NCI-H226 (cell line): ENCODE measurements at places on chromosomes 2 and 18.
A peak's percentile ranks its signal among the peaks of the same experiment; 100 is the strongest.

DNA sequence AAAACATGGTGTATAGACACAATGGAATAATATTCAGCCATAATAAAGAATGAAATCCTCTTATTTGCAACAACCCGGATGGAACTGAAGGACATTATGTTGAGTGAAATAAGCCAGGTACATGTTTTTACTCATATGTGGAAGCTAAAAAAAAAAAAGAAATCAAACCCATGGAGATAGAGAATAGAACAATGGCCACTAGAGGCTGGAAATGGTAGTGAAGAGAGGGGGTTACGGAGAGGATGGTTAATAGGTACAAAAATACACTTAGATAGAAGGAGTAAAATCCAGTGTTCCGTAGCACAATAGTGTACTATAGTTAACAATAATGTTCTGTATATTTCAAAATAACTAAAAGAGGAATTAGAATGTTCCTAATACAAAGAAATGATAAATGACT lies 12.8 kb upstream of the KIAA2012 start:
- DNase-seq = no peak

DNA sequence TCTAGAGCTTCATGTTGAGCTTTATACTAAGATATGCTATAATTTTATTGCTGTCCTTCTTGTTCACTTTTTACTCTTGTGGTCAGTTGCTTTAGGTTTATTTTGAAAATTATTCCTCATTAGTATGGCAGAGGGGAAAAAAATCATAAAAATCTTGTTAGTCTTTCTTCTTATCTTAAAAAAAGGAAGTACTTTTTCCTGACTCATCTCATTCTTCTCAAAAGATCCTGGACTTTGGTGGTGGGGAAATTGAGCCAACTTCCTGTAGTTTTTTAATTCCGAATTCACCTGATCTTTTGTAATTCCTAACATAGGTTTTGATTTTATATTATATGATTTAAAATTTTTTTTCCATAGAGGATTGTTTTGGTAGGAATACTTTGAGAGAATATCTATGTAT lies 3.8 kb downstream of the SLC4A1AP start:
- DNase-seq = no peak

- no peak for DNase-seq
These were observed 234.5 kb downstream of the PARD3B start for GRCh38 chr2:204779771-204780170.

DNA sequence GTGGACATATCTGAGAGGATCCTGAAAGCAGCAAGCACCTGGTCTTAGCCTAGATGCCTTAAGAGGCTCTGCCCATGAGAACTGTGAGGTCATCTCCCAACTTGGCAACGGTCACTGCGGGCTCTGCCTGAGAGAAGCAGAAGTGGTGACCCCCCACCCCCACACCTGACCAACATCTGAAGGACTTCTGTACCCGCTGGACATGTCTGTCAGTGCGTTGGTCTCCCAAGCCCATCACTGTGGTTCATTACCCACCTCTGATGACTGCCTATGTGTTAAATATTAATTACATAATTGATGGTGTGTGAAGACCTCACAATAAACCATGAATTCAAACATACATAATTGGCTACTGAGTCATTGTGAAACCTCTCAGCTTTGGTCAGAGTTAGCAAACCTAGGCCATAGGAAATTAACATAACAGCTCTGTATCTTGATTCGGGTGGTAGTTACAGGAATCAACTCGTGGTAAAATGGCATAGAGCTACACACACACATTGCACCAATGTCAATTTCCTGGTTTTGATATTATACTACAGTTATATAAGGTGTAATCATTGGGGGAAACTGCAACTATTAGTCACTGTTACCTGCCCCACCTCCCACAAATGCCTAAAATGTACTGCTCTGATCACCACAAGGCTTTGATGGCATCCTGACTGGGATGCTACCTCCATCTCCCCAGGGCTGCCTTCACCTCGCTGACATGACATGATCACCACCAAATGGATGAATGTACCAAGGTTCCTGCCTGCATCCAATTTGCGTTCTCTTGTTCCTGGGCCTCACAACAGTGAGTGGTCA lies 4.3 kb upstream of the GALNT1 start:
- DNase-seq = no peak

GRCh38 chr2:213087040-213087439 lies 64.4 kb downstream of the IKZF2 start:
- DNase-seq = no peak

GRCh38 chr18:41703744-41704530 lies 251.1 kb upstream of the PIK3C3 start:
- DNase-seq = no peak

DNA sequence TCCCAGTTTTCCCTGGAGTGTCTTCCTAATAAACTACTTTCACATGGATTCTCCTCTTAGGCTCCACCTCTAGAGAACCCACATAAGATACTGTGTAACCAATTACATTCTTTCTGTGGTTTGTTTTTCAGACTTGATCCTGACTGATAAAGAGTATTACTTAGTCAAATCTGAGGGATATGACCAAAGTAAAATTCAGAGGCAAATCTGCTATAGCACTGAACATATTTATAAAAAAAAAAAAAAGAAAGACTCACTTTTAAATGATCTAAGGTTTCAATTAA lies 13.9 kb downstream of the CKAP2L start:
- no peak for DNase-seq

DNA sequence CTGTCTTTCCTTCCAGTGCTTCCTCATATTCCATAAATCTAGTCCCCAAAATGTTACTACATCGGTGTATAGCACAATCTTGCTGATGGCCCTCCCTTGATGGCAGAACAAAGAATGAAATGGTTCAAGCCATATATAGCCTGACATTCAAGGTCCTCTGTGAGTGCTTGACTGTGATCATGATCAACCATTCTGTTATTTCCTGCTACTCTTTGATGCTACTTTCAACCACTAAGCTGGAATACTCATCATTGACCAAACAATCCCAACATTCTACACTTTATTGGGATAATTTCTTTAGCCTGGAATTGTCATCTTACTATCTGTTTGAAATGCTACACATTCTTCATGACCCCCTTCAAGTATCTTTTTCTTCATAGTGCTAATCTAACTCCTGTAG lies 633.9 kb downstream of the PLCL1 start:
- no peak for DNase-seq

GRCh38 chr2:168529054-168529833 lies 73.2 kb downstream of the CERS6 start:
- DNase-seq = no peak

- DNase-seq = no peak
These were observed 174.5 kb upstream of the MGAT5 start for GRCh38 chr2:134079373-134079772.

- DNase-seq = no peak
These were observed 184.8 kb upstream of the ZEB2 start for GRCh38 chr2:144704709-144705095.

DNA sequence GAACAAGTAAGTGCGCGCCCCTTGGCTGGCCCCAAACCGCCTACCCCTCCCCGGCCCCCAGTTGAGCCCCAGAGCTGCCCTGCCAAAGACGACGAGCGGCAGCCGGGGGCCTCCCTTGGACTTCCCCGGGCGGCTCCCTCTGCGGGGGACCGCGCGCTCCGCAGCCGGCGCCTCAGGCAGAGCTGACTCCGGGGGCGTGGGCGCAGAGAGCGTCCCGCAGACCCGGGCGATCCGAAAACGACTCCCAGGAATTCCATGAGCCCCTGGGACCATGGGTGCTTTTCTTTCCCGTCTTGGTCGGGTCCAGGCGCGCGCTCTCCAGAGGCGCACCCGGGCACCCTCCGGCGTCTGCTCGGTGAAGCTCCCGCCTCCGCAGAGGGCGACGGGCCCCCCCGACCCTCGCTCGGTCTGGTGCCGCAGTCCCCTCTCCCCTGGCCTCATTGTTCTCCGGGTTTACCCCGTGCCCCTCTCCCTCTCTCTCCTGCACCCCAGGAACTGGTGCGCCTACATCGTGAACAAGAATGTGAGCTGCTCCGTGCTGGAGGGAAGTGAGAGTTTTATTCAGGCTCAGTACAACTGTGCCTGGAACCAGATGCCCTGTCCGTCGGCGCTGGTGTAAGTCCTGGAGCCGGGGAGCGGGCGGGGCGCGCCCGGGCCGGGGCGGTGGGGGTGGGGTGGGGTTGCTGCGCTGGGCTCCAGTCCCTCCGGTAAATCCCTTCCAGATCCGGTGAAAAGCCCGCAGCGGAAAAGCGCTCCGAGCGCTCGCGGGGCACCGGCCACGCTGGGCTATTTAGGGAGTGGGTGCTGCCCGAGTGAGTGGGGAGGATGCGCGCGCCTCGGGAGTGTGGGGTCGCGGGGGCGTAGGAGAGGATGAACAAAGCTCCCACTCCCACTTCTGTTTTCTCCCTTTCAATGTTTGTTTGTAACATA lies 776 bp downstream of the EMILIN2 start:
- DNase-seq = no peak

- DNase-seq = no peak
These were observed 18.1 kb downstream of the MAPK4 start for GRCh38 chr18:50578030-50578429.

DNA sequence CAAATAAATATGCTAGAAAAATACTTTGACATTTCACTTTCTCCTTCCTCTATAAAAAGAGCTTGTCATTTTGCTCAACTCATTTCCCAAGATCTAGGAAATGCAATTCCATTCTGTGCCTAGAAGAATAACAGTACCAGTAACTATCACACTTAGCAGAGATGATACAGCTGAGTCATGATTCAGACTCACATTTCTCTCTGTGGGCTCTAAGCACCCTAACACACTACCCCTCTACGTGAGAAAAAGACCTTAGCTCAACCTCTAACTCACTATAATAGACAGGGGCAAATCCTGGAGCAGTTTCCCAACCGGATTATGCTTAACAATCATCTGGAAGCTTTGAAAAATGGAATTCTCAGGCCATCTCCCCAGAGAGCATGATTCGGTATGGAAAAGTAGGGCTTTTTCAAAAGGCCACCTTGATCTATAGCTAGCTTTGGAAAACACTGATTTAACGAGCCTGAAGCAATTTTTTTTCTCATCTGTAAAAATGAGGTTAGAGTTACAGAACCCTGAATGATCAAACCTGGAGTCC lies 1312.3 kb upstream of the PIK3C3 start:
- no peak for DNase-seq

GRCh38 chr2:23925702-23926289 lies 1.1 kb downstream of the ATAD2B start:
- DNase-seq = peak; percentile 55

- no peak for DNase-seq
These were observed 10.0 kb upstream of the DES start for GRCh38 chr2:219408204-219408603.

- DNase-seq = no peak
These were observed 19.9 kb downstream of the PTH2R start for GRCh38 chr2:208426412-208427045.

DNA sequence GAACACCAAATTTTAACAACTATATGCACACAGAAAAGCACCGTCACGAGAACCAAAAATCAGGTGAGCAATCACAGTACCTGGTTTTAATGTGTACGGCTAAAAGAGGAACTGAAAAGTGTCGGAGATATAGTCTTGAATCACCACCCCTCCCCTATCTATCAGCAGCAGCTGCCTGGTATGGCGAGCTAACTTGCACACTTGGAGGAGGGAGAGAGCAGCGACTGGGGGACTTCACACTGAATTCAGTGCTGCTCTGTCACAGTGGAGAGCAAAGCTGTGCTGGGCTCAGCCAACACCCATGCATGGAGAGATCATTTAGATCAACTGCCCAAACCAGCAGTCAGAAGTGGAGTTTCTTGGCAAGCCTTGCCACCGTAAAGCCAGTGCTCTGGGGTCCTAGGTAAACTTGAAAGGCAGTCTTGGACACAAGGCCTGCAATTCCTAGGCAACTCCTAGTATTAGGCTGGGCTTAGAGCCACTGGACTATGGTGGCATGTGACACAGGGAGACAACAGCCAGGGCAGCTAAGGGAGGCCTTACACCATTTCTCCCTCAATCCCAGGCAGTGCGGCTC lies 89.2 kb upstream of the CD226 start:
- no peak for DNase-seq

DNA sequence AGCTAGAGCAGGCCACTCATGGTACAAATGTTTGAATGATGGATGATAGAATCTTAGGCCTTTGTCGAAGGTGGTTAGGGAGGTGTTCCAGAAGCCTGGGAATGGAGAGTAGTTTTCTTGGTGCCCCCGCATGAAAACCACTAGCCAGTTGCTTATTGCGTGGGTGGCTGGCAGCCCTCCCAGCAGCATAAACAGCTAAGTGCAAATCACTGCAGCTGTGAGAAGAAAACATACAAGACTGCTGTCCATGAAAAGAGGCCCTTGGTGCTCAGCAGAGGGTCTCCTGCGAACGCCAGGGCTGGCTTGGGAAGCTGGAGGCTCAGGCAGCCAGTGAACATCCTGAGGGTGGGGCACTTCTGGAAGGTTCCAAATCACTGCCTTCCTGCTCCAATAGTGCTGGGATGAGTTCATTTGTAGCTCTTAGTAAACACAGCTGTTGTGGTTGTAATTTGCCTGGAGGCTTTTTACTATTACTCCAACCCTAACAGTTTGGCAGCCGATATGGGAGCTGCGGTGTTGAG lies 118.8 kb downstream of the MGAT5 start:
- DNase-seq = peak; percentile 83

DNA sequence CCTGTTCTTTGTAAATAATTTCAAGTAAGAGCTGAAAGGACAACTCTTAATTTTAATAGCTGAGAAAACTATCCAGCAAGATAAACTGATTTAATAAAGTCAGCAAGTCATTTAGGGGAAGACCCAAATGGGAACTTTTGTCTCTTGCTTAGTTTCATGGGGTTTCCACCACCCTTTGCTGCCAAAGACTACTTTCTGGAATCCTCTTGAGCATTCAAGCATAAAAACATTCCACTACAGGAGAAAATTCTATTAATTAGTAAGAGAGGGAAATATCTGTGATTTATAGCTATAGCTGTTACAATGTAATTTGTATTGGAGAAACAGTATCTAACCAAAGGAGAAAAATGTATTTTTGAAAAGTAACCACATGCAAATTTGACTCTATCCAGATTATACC lies 20.6 kb downstream of the EFEMP1 start:
- no peak for DNase-seq

DNA sequence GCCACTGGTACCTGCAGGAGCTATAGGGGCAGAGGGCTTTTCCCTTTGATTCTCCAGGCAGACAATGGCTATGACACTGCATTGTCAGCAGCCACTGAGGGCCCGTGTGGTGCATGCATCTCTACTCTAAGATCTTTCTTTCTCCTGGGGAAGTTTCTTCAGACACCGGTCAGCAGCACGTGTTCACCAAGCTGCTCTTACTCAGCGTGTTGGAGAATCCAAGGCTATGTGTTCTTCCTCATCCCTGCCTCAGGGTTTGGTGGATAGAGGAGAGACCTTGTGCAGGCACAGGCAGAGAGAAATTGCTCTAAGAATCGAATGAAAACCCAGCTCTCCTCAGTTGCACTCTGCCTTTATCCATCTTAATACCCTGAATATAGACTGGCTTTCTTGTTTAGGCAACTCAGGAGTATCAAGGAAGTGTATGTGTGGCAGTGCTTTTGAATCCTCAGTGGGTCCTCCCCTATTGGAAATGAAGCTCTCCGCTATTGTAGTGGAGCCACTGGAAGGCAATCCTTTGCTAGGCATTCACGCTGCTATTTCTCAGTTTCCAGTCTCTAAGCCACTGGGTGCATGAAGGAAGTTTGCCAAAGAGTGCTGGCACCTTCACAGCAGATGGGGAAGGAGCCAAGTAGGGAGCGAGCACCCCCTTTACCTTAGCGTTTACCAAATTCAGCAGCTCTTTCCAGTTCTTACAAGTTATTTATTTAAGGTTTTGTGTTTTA lies 86.9 kb upstream of the EML6 start:
- DNase-seq = no peak

- no peak for DNase-seq
These were observed 47.6 kb downstream of the SLC66A2 start for GRCh38 chr18:79903787-79904356.
